ENCODE measurements at places on chromosomes 5 and 9. TPM values are rescaled to one million over a fixed set of nuclear protein-coding genes. Genes with fewer than 3 reads are reported as not detected.

DNA sequence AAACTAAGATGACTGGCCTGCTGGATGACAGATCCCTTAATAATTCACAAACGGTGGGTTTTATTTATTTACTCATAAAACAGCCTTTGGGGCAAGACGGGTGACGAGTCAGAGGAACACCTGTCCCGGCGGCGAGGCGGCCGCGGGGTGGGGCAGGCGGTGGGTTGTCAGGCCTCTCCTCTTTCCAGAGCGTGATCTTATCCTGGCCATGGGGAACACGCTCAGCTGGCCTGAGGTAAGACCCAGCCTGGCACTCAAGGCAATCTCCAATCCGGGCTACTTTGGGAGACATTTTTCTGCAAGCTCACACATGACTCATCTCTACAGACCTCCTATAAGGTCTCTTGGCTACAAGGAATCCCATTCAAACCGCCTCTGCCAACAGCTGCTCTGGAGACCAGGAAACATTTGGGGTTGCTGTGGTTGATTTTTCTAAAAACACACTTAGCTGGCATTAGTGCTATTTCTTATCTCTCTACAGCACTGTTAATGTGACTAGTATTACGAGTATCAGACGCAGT is 6.3 kb downstream of the RAPGEF1 start:
- peaks cover 100% of the 10 kb centered on the region for H3K4me1 ChIP-seq
- H3K4me3 ChIP-seq, result no peak overlapping the region
- no peaks in the 10 kb centered on the region for H3K36me3 ChIP-seq
- DNase-seq, result peak; percentile 35
- peak overlapping the region; percentile 66 for H3K27ac ChIP-seq

GRCh38 chr5:15421921-15422412 is 78.0 kb upstream of the FBXL7 start:
- H3K27ac ChIP-seq, result peak overlapping the region; percentile 38
- peak; percentile 56 for DNase-seq
- no peaks in the 10 kb centered on the region for H3K36me3 ChIP-seq
- no peaks in the 10 kb centered on the region for H3K27me3 ChIP-seq
- H3K4me3 ChIP-seq, result no peak overlapping the region
- peaks cover 3% of the 10 kb centered on the region for H3K4me1 ChIP-seq

DNA sequence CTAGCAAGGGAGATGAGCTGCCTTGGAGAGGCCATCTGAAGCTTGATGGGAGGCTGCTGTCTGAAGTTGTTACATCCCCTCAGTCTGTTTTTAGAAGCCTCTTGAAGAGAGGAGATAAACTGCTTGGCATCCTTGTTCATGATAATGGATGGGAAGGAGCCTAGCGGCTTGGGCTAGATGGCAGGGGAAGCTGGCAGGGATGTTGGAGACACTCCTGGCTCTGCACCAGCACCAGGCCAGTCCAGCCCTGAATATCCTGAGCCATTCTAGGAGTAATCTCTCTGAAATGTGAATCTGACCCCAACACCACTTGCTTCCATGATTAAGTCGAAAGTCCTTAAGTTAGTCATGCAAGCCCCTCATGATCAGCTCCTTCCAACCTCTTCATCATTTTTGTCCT is 310.5 kb downstream of the NSG2 start:
- no peak overlapping the region for H3K4me3 ChIP-seq
- no peaks in the 10 kb centered on the region for H3K27me3 ChIP-seq
- no peak overlapping the region for H3K27ac ChIP-seq
- H3K36me3 ChIP-seq, result no peaks in the 10 kb centered on the region
- no peaks in the 10 kb centered on the region for H3K4me1 ChIP-seq

DNA sequence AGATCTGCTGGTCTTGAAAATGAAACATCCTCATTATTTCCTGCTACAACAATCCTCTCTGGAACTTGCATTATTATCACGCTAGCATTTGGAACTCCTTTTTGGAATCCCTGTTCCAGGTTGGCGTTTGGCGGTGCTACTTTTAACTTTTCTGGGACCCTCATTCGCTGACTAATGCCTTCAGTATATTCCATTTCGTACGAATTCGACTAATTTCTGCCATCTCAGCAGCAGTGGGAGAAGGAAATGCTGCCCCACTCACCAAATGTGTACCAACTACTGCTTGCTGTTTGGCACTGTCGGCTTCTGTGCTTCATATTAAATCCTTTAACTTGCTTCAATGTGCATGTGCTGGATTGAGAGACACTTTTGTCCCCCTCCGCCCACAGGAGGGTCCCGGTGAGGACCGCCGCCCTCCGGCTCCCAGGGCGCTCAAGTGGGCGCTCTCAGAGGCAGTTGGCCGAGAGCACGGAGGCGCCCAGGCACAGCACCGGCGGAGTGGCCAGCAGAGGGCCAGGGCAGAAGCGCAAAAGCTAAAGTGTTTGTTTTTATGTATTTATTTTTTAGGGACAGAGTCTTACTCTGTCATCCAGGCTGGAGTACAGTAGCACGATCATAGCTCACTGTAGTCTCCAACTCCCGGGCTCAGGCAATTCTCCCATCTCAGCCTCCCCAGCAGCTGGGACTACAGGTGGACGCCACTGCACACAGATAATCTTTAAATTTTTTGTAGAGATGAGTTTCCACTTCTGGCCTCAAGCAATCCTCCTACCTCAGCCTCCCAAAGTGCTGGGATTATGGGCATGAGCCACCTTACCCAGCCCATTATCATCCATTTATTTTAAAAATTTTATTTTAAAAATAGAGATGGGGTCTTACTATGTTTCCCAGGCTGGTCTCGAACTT is 11.9 kb downstream of the PDE6A start:
- H3K36me3 ChIP-seq, result no peaks in the 10 kb centered on the region
- no peak overlapping the region for H3K4me3 ChIP-seq
- peak; percentile 31 for DNase-seq
- H3K27me3 ChIP-seq, result no peaks in the 10 kb centered on the region
- H3K27ac ChIP-seq, result no peak overlapping the region

DNA sequence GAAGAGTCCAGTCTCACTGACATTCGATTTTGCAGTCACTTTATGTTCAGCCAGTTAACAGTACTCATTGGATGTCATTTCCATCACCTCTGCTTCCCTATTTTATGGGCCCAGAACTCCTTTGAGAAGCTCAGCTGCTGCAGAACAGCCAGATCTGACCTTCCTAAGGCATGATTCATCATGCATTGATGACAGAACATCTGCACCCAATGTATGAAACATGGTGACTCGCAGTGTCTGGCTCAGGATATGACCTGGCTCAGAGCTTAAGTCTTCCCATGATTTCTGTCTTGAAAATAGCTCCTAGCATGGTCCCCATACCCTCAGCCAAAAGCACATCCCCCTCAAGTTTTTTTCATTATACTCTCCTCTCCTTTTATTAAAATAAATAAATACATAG is 92.6 kb upstream of the TRIM32 start:
- no peaks in the 10 kb centered on the region for H3K36me3 ChIP-seq
- no peak overlapping the region for H3K4me3 ChIP-seq
- no peak for DNase-seq
- no peaks in the 10 kb centered on the region for H3K27me3 ChIP-seq
- H3K4me1 ChIP-seq, result no peaks in the 10 kb centered on the region

GRCh38 chr9:94150279-94150828 is 66.1 kb downstream of the PTPDC1 start:
- no peaks in the 10 kb centered on the region for H3K4me1 ChIP-seq
- no peaks in the 10 kb centered on the region for H3K27me3 ChIP-seq
- no peaks in the 10 kb centered on the region for H3K36me3 ChIP-seq
- H3K4me3 ChIP-seq, result no peak overlapping the region

DNA sequence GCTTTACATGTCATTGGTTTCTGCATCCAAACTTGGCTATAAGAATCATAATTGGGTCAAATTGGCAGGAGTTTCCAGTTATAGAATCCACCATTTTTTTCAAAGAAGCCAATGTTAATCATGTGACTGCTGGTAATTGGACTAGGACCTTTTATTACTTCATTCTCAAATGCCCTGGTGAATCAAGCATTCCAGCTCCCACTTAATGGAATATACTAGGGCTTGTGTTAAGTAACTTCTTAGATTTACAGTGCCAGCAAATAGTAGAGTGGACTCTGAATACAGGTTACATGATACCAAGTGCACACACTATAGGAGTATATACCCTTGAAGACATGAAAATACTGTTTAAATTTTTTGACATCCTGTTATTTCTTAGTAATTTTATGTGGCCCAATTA is 96.7 kb downstream of the NUDT12 start:
- H3K36me3 ChIP-seq, result no peaks in the 10 kb centered on the region
- H3K4me3 ChIP-seq, result no peak overlapping the region
- no peak overlapping the region for H3K27ac ChIP-seq
- H3K27me3 ChIP-seq, result no peaks in the 10 kb centered on the region
- no peak for DNase-seq
- H3K4me1 ChIP-seq, result no peaks in the 10 kb centered on the region

- H3K4me1 ChIP-seq, result no peaks in the 10 kb centered on the region
- no peaks in the 10 kb centered on the region for H3K36me3 ChIP-seq
- H3K27me3 ChIP-seq, result no peaks in the 10 kb centered on the region
- H3K4me3 ChIP-seq, result no peak overlapping the region
- H3K27ac ChIP-seq, result no peak overlapping the region
These were observed 92.7 kb downstream of the RAD23B start for GRCh38 chr9:107375651-107376369.

DNA sequence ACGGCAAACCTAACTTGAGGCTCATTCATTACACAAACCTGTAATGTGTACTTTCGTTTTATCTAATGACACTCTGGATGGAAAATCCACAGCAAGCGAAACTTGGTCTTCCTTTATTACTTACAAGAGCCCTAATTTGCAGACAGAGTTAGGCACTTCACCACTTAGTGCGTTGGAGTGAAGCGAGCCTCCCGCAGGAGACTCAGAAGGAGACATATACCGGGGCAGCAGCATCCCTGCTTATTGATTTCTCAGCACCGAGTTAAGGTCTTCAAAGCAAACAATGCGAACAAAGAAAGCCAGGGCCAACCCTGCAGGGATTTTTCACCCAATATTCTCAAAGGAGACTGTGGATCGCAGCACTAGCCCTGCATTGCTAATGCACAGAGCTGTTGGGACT is 28.6 kb downstream of the LSM11 start:
- DNase-seq, result no peak
- no peaks in the 10 kb centered on the region for H3K27me3 ChIP-seq
- H3K36me3 ChIP-seq, result no peaks in the 10 kb centered on the region
- H3K4me3 ChIP-seq, result no peak overlapping the region

DNA sequence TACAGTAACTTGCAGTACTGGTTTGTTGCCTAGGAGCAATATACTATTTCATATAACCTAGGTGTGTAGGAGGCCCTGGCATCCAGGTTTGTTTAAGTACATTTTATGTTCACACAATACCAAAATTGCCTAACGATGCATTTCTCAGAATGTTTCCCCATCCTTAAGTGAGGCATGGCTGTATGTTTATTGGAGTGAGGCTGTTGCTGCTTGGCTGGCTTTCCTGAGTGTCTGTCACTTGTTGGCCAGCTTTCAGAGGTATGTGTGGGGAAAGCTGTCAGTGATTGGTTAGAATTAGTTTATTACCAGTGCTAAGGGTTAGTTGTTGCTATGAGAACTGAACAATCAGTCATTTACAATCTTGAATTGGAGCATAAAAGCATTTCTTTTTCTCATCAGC is 154.1 kb upstream of the CDH12 start:
- H3K27ac ChIP-seq, result no peak overlapping the region
- DNase-seq, result peak; percentile 58
- no peaks in the 10 kb centered on the region for H3K36me3 ChIP-seq
- H3K4me3 ChIP-seq, result no peak overlapping the region
- no peaks in the 10 kb centered on the region for H3K4me1 ChIP-seq

- H3K36me3 ChIP-seq, result no peaks in the 10 kb centered on the region
- peak overlapping the region; percentile 42 for H3K4me3 ChIP-seq
- H3K27ac ChIP-seq, result peak overlapping the region; percentile 87
These were observed 211.4 kb downstream of the DEPDC1B start for GRCh38 chr5:60488466-60489130.

DNA sequence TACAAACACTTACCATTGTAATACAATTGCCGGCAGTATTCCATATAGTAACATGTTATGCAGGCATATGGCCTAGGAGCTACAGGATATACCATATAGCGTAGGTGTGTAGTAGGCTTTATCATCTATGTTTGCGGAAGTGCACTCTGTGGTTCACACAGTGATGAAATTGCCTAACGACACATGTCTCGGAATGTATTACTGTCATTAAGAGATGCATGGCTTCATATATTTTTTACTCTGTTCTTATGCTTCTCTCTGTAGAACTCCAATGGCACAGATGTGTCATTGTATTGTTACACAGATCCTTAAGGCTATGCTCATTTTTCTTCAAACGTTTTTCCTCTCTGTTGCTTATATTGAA is 19.2 kb upstream of the ANKRD18A start:
- H3K36me3 ChIP-seq, result no peaks in the 10 kb centered on the region
- H3K27ac ChIP-seq, result no peak overlapping the region
- no peaks in the 10 kb centered on the region for H3K27me3 ChIP-seq
- no peak overlapping the region for H3K4me3 ChIP-seq

DNA sequence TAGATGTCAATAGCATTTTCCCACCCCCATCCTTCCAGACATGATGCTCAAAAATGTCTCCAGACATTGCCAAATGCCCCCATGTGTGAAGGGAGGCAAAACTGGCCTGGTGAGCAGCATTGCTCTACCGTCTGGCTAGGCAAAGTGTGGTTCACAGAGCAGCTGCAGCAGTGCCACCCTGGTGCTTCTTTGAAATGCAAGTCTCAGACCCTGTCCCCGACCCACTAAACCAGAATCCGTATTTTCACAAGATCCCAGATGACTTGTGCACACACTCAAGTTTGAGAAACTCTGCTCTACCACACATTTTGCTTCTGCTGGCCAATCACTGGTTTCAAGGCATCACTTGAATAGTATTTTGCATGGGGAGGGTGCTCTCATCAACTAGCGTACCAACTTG is 226.6 kb upstream of the KLF9 start:
- DNase-seq, result no peak
- H3K36me3 ChIP-seq, result no peaks in the 10 kb centered on the region
- no peaks in the 10 kb centered on the region for H3K4me1 ChIP-seq
- no peaks in the 10 kb centered on the region for H3K27me3 ChIP-seq
- no peak overlapping the region for H3K4me3 ChIP-seq

GRCh38 chr5:167819406-167819805 is 472.0 kb upstream of the WWC1 start:
- H3K4me3 ChIP-seq, result no peak overlapping the region
- H3K4me1 ChIP-seq, result no peaks in the 10 kb centered on the region
- DNase-seq, result no peak
- no peaks in the 10 kb centered on the region for H3K27me3 ChIP-seq
- no peak overlapping the region for H3K27ac ChIP-seq

DNA sequence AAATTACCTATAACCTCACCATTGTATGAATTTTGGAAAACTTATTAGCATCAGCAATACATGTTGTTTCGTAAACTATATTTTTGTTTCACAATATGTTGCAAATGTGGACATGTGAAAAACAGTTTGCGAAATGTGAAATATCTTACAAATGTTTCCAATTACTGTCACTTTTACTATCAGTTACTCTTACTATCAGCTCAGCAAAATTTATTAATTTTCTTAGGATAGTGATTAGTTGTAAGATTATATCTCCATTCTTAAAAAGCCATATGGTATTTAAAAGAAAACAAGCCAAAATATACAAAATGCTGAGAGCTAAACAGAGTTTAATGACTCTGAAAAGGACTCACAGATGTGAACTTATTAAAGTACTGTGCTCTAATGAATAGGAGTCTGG is 111.9 kb upstream of the LPAR1 start:
- H3K27ac ChIP-seq, result no peak overlapping the region
- no peaks in the 10 kb centered on the region for H3K27me3 ChIP-seq
- H3K4me1 ChIP-seq, result no peaks in the 10 kb centered on the region
- H3K4me3 ChIP-seq, result no peak overlapping the region

KCNIP1 gene
- total RNA-seq, result 0.29 TPM

- H3K4me1 ChIP-seq, result peaks cover 82% of the 10 kb centered on the region
- H3K27me3 ChIP-seq, result no peaks in the 10 kb centered on the region
- peak overlapping the region; percentile 1 for H3K27ac ChIP-seq
- DNase-seq, result no peak
- no peak overlapping the region for H3K4me3 ChIP-seq
- no peaks in the 10 kb centered on the region for H3K36me3 ChIP-seq
These were observed 10.0 kb downstream of the TLE4 start for GRCh38 chr9:79581794-79582193.
